ENCODE measurements at places on chromosomes 12 and 14.

DNA sequence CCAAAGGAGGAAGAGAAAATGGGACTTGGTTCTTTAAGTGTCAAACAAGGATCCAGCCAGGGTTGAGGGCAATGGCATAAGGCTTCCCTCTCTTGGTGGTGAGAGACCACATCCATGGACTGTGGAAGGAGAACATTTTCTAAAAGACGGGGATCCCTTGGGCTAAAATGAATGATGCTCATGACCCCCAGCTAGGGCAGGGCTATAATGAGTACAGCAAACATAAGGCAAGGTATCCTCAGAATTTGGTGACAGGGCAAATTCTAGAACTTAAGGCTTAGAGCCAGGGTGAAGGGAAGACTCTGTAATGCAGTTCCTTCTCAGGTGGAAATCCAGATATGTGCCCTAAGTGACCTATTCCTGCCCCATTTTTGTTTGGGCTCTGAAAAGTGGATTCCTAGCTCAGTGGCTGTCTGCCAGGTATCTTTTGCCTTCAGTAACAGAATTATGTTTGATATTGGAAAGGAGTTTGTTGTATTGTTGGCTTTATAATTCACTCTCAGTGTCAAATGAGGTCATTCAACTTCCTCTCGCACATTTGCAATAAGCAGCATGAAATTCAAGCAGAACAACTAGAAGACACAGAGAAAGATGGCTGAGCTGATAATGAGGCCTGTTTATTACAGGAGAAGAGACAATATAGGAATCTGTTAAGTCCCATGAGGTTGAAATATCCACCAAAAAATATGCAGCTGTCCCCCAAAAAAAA is 76.8 kb downstream of the DAD1 start:
- no peak for DNase-seq

GRCh38 chr12:47789712-47790489 is 16.9 kb downstream of the SLC48A1 start:
- no peak for DNase-seq

DNA sequence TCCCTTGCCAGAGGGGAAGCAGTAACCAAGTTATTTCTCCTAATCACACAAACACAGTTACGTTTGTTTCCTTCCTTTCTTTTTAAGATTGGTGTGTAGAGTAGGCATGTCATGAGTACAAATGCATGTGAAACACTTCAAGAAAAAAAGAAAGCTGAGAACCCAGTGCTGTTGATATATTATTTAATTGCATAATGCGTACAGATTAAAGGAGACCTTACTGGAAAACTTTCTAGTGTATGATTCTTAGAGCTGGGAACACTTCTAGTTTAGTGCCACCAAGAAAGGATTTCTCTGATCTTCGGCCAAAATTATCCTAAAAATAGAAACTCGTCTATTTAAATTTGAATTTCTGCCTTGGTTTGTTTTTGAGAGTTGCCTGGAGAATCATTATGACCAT is 365.5 kb downstream of the CCDC91 start:
- DNase-seq: no peak

DNA sequence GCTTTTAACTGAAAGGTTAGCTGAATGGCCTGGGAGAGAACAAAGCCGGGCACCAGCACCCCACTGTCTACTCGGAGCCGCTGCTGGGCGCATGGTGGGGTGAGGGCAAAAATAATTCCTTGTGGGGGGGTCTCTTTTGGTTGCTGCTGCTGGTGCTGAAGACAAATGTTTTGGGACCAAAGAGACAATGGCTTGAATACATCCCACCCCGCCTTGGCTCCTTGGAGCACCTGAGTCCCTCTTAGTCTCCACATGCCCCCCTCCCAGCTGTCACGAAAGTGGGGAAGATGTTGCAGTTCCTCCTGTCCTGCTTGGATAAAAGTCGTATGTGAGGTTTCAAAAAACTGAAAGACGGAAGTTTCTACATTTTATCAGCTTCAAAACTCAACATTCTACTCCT is 85.0 kb downstream of the PIWIL1 start:
- no peak for DNase-seq

GRCh38 chr14:98182393-98183055 is 1089.5 kb downstream of the BCL11B start:
- DNase-seq: no peak

GRCh38 chr12:133023566-133023965 is 13.7 kb upstream of the ZNF84 start:
- DNase-seq: no peak

- DNase-seq: peak; percentile 69
These were observed 54.9 kb upstream of the OVCH1 start for GRCh38 chr12:29552324-29552927.

DNA sequence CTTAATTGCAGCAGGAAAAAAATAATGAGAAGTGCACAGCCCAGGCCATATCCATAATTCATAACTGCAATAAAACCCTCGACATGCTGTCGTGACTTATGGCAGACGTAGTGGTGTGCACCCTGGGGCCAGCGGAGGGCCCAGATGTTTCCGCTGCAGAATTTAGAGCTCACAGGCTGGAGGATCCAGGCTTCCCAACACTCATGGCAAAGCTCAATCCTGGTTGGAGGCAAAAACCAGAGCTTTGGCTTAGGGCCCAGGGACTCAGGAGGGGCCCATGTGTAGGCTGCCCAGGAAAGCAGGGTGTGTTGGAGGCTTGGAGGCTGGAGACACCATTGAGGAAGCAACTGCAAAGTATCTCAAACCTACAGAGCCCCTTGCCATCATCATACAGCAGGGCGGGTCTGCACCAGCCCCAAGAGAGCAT is 68.7 kb downstream of the SERPINA3 start:
- DNase-seq: no peak

- DNase-seq: no peak
These were observed 117.5 kb downstream of the DYRK2 start for GRCh38 chr12:67765776-67766766.

DNA sequence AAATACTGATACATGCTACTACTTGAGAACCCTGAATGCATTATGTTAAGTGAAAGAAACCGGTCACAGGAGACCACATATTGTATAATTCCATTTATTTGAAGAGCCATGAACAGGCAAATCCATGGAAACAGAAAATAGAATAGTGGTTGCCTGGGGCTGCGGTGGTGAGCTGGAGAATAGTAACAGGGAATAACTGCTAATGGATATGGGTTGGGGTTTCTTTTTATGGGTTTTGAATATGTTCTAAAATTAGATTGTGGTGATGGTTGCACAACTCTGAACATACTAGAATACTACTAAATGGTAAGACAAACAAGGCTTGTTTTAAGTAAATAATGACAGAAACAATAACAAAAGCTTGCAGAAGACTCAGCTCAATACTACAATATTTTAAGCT is 293.0 kb downstream of the BTG1 start:
- DNase-seq: no peak

- no peak for DNase-seq
These were observed 17.4 kb downstream of the TEAD4 start for GRCh38 chr12:2976581-2976996.

DNA sequence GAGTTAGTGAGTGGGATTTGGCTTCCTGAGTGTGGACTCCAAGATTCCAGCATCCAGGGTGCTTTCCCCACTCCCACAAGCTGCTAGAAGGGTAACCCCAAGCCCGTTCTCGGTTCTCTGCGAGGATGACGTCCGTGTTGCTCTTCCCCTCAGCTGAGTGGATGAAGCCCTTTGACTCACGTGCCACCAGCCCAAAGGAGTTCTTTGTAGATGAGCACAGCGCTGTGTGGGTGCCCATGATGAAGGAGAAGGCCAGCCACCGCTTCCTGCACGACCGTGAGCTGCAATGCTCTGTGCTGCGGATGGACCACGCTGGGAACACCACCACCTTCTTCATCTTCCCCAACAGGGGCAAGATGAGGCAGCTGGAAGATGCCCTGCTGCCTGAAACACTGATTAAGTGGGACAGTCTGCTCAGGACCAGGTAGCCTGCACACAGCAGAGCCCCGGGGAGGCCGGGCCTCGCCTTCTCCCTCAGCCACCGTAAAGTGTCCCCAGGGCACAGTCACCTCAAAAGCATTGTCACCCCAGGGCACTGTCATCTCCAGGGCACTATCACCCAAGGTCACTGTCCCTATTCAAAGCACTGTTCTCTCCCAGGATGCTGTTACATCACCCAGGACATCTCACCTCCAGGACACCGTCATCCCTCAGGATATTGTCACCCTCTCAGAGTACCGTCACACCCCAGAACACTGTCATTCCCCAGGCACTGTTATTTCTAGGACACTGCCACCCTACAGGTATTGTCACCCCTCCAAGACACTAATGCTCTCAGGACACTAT is 31.3 kb downstream of the SERPINA3 start:
- DNase-seq: no peak

DNA sequence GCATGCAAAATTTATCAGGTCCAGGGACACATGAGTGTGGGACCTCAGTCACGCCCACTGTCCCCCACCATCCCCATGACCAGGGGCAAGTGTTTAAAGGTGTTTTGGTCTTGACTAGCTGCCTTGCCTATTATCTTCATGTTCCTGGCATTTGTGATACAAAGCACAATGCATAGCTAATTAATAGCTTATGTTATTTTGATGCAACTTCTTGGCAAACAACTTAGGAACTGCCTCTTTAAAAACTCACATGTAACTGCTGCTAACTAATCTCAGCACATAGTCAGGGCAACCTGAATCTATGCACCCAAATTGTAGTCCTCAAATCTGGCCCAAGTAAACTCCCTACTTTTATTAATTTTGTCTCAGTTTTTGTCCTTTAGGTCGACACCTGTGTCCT is 7.4 kb upstream of the OR6J1 start:
- DNase-seq: no peak

- DNase-seq: no peak
These were observed 74.2 kb downstream of the APOBEC1 start for GRCh38 chr12:7591531-7591930.
